NCI-H2081 treated with DMSO at 0.1 percent for 48 hours (cell line): ENCODE measurements at places on chromosomes 12 and 14.

GRCh38 chr12:103773109-103773910 is 67.7 kb downstream of the NT5DC3 start:
- DNase-seq = no peak

DNA sequence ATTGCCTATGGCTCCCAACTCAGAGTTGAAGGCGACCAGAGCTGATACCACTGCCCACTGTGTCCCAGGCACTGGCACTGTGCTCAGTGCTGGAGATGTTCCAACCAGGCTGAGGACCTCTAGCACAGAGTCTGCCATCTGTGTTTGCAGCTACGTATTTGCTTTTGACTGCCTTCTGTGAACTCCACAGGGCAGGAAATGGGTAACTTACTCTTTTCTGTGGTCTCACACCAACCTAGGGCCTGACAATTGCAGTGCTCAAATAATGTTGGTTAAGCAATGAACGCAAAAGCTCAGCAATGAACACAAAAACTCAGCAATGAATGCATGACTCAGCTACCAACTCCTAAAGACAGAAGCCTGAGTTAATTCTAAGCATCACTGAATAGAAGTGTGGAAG is 202.8 kb downstream of the NUAK1 start:
- no peak for DNase-seq

- DNase-seq = no peak
These were observed 274.5 kb upstream of the SOX5 start for GRCh38 chr12:24223926-24224325.

DNA sequence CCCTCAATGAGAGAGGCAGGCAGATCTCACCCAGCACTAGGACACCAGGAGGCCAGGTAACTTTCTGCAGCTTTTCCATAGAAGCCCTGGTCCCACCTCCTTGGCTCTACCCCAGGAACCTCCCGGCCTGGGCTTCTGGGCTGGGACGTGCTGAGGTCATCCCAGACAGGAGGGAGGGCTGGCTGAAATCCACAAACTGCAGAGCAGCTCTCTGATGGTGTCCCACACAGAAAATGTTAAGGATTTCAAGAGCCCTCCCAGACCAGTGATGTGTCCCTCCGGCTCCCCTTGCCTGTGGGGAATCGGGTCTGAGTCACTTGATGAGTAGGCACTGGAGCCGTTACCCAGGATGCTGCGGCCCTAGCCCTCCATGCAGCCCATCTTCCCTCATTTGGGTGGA is 124.1 kb downstream of the ESRRB start:
- no peak for DNase-seq

DNA sequence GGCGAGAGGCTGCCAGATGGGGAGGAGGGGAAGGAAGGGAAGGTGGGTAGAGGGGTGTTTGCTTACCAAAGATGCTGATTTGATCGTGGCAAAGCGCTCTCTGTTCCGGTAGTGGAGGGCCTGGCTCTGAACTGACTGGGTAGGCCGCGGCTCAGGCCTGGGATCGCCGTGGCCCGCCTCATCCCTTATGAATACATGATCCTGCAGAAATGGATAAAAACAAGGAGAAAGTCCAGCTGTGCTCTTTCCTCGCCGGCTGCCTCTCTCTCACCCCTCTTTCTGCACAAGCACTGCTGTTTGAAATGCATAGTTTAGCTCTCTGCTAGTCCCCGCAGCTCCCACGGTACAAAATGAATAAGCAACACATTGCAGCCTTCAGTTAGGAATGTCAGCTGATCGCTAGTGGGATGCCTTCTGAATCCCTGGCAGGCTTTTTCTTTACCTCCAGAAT is 53.8 kb downstream of the PEBP1 start:
- no peak for DNase-seq

DNA sequence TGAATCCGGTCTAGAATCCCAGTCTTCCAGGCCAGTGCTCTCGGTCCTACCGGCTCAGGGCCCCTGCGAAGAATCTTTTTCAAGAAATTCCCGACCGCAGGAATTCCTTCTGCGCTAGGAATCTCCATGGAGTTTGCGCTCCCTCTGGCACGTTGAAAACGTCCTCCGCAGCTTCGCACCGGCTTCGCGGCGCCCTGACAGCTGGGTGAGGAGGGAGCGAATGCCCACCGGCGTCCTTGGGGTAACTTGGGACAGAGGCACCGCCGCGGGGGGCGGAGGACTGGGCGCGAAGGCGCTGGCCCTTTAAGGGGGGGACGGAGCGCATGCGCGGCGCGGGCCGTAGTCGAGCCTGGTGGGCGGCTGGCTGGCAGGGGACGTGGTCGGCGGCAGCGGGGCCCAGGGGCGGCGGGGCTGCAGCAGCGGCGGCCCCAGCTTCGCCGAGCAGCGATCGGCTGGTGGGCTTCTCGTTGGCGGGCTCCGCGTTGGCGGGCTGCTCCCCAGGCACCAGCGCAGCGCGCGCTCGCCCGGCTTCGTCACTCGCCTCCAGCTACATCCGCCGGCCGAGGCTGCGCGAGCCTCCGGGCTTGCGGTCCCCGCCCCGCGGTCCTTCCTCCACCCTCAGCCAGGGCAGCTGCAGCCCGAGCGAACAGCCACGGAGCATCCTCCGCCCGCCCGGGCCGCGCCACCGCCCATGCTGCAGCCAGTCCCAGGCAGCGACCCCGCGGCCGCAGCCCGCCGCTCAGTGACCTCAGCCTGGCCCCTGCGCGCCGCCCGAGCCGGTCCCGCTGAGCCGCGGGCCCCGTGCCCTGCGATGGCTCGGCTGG is at the start of gene VASH1:
Gene VASH1, plus strand, starts transcription at position 333 of the 824 bp plus-strand sequence. CDS start 1,354 bp downstream, outside the sequence.
- DNase-seq = no peak

GRCh38 chr14:66056268-66056907 is 429.8 kb upstream of the CCDC196 start:
- no peak for DNase-seq

GRCh38 chr14:97301931-97302559 is 504.9 kb downstream of the VRK1 start:
- no peak for DNase-seq

- DNase-seq = no peak
These were observed 30.6 kb downstream of the CDKL1 start for GRCh38 chr14:50366115-50366514.

DNA sequence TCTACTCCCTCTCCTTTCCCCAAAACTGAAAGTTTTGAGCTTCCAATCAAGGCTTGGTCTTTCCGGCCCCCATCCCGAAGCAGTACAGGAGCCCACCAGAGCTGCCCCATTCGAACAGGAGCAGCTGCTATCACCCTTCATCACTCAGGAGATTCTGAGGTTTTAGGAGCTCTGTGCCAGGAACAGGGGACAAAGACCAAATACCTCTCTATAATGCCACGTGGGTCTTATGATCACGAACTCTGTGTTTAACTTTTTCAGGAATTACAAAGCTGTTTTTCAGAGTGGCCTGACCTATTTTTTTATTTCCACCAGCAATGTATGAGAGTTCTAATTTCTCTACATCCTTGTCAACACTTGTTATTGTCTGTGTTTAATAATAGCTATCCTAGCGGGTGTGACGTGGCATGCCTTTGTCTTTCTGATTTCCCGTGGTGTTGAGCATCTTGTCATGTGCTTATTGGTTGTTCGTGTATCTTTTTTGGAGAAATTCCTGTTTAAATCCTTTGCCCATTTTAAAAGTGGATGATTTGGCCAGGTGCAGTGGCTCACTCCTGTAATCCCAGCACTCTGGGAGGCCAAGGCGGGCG is 21.7 kb downstream of the COA8 start:
- DNase-seq = no peak

- DNase-seq = no peak
These were observed 813 bp downstream of the TWF1 start for GRCh38 chr12:43805149-43805859.

GRCh38 chr14:63078569-63078968 is 33.3 kb upstream of the KCNH5 start:
- DNase-seq = no peak

DNA sequence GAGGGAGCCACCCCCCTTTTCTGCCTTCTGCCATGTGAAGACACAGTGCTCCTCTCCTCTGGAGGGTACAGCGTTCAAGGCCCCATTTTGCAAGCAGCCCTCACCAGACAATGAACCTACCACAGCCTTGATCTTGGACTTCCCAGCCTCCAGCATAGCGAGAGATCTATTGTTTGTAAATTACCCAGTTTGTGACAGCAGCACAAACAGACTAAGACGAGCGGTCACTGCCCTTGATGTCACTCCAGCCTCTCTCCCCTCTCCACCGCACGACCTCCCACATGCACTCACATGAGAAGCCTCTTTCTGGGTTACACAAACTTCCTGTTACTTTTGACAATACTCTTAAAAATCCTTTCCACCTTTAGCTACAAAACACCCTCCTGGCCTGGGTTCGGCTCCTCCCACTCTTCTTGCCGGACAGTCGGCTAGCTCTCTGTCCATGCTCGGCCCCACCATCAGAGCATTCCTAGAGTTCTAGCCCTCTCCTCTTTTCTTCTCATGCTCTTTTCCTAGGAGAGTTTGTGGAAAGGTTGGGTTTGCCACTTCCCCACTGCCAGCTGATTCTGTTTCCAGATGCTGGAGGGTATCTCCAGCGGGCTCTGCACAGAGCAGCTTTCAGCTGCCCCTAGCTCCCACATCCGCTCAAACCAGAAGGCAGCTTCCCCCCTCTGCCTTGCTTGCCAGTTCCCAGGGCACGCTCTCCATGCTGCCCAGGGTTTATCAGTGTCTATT is 124.3 kb downstream of the FOXN3 start:
- no peak for DNase-seq

DNA sequence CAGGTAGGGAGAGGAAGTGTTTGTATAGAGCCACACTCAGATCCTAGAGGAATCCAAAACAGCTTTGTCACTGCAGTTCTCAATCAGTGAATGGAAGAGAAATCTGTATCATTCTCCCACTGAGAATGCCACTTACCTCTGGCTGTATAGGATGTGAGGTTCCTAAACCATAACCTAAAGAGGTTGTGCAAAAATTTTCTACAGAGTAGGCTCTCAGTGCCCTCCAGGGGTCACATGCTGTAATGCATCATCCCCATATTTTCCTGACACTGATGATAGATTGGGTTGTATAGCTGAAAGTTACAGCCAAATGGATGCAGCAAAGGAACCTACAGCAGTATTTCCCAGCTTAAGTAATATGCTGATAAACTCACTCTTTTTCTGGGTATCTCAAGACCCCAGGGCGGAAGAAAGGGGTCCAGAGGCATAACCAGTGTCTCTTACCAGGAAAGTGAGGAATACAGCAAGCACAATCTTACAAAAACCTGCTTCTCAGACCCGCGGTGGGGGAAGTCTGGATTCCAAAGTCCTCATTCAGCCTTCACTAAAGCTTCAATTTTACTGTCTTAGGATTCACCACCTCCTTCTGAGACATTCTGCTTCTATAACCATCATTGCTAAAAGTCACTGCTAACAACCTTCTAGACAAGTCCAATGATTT is 3.8 kb downstream of the BCDIN3D start:
- DNase-seq = no peak

DNA sequence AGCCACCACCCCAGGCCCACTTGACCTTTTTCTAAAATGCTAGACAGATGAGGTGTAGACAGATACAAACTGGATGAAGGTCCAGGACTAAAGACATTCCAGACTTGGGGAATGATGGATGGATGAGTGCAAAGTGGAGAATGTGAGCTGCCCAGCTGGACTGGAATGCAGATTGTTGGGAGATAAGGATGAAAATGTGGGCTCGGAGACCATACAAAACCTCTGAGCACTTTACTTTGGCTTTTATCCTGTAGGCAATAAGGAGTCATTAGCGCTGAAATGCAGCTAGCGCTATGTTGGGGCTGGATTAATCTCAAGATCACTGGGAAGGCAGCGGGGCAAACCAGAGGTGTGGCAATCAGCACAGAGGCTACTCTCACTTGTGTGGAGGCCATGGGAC is 64.7 kb upstream of the GNPNAT1 start:
- DNase-seq = no peak

DNA sequence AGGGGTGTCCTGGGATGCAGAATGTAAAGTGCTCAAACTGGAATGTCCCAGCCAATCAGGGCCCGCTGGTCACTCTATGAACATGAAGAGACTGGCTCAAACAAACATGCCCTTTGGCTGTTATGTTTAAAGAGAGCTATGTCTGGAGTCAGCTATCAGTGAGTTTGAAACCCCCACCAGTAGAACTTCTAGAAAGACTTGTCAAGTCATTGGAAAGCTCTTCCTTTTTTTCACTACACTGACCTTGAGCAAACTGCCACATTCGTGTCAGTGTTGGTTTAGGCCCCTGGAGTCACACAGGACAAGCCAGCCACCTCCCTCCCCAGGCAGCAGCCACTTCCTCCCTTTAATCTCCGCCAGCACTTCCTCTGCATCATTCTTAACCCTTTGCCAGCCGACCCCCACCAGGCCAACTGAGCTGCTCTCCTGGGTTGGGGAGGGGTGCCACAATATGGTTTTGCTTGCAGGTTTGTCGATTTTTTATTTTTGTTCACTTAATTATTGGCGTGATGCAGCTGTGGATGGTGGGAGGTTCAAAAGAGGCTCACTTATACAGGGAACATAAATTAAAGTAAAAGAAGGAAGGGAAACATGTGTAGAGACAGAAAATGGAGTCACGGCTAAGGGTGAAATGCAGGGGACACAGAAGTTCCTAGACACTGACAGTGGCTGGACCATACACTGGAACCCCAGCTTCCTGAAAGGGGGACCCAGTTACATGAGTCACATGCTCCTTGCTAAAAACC is 25.3 kb downstream of the CMKLR1 start:
- no peak for DNase-seq

DNA sequence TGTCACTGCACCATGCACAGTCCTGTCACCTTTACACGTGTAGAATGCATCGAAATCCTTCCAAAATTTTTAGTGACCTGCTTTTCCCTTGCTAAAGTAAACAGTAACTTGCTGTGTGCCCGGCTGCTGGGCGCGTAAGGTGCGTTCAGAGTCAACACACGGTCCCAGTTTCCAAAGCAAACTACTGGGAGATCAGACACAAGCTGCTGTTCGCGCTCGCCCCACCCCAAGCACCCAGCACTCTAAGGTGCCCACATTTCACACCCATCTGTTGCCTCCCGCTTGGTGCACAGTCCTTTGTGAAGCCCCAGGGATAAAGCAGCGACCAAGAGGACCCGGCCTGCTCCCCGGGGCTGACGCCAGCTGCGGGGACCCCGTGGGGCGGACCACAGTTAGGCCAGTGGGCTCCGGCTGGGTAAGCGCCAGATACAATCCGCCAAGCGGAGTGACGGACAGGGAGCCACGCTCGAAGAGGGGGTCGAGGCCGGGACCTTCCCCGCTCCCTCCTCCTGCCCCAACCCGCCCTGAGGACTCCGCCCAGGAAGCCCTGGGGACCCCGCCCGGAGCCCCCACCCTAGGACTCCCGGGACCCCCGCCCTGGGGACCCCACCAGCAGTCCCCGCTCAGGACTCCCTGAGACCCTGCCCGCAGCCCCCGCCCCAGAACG is 633 bp downstream of the STX2 start:
- no peak for DNase-seq

- no peak for DNase-seq
These were observed 396.1 kb downstream of the RAD51B start for GRCh38 chr14:68215629-68216028.
